Activated B cell treated with CpG ODN at 0.5 μM for 24 hours (primary cell): ENCODE measurements at places on chromosomes 11 and 22. TPM values are rescaled to one million over a fixed set of nuclear protein-coding genes. Genes with fewer than 3 reads are reported as not detected.

MMP7 gene
- not detected in 2 replicates for total RNA-seq

KLHDC7B gene
- 4.9 and 5.2 TPM in 2 replicates for total RNA-seq

FOLH1 gene
- not detected in 2 replicates for total RNA-seq

SLC17A6 gene
- not detected in 2 replicates for total RNA-seq

OR6M1 gene
- not detected in 2 replicates for total RNA-seq

BTBD18 gene
- not detected in 2 replicates for total RNA-seq

DKK3 gene
- total RNA-seq: 0.12 TPM in 1 of 2 replicates, not detected in the other

OR8A1 gene
- not detected in 2 replicates for total RNA-seq

PTS gene
- 22.7 and 30.4 TPM in 2 replicates for total RNA-seq

SLC25A45 gene
- total RNA-seq: 11.4 and 12.3 TPM in 2 replicates

DDI1 gene
- not detected in 2 replicates for total RNA-seq

VPREB1 gene
- not detected in 2 replicates for total RNA-seq

FAM180B gene
- total RNA-seq: 0.16 TPM in 1 of 2 replicates, not detected in the other

TPH1 gene
- 1.2 and 1.4 TPM in 2 replicates for total RNA-seq

TOLLIP gene
- 40.5 and 46.4 TPM in 2 replicates for total RNA-seq

FLRT1 gene
- total RNA-seq: not detected in 2 replicates

KCNQ1OT1 gene
- 0.88 and 1.2 TPM in 2 replicates for total RNA-seq

DNA sequence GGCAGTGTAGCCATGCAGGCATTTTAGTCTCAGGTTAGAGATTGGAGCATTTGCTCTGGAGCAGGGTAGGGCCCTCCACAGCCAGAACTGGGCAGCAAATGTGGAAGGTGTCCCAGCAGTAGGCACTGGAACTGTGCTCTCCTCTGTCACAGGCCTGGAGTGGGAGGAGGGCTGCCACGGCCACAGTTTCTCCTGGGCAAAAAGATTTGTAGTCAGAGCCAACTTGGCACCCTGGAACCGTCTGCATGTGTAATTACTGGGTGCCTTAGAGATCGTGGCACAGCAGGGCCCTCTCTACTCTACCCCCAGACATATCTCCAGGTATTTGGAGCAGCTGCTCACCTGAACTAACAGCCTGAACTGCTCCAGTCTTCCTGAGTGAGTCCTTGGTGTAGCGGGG is 93.7 kb downstream of the ZC3H12C start:
- H3K36me3 ChIP-seq: no peaks in the 10 kb centered on the region
- no peak overlapping the region for H3K27ac ChIP-seq
- no peaks in the 10 kb centered on the region for H3K4me1 ChIP-seq
- no peak for DNase-seq
- H3K4me3 ChIP-seq: no peak overlapping the region

DNA sequence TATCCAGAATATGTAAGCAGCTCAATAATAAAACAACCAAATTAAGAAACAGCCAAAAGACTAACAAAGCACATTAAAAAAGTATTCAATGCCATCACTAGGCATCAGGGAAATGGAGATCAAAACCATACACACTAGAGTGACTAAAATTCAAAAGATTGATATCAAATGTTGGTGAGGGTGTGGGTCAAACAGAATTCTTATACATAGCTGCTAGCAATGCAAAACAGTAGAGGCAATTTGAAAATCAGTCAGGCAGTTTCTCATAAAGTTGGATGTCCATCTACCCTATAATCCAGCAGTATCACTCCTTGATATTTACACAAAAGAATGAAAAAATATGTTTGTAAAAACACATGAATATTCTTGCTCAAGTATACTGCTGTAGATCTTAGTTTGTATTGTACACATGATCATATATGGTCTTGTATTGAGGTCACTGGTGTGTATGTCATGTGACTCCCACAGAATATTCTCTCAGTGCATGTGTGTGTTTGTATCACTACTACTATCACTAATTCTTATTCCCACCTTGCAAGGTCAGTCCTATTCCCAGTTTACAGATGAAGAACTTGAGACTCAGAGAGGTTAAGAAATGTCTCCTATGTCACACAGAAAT is 54.9 kb downstream of the SLC5A1 start:
- H3K27ac ChIP-seq: no peak overlapping the region
- DNase-seq: no peak

DNA sequence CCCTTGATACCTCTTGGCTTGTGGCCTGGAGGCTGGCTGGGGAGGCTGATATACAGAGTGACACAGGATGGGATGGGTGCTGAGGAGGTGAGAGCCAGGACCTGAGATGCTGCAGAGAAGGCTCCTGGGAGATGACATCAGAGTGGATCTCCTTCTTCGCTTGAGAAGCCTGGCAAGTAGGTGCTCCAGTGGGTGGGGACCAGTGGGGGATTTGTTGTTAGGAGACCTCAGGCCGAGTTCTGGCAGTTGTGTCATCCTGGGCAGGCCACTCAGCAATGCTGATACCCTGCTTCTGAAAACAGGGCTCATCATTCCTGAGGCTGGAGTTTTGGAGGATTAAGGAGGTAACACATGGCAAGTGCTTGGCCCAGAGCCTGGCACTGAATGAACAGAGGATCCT is 1.9 kb upstream of the NDUFV1 start:
- no peak overlapping the region for H3K27ac ChIP-seq
- H3K4me1 ChIP-seq: peaks cover 39% of the 10 kb centered on the region
- H3K36me3 ChIP-seq: peaks cover 16% of the 10 kb centered on the region
- H3K27me3 ChIP-seq: peaks cover 11% of the 10 kb centered on the region
- DNase-seq: no peak

- H3K4me3 ChIP-seq: no peak overlapping the region
- H3K27ac ChIP-seq: no peak overlapping the region
- no peak for DNase-seq
Observed at GRCh38 chr11:14070896-14071295, 108.4 kb downstream of the SPON1 start.

DNA sequence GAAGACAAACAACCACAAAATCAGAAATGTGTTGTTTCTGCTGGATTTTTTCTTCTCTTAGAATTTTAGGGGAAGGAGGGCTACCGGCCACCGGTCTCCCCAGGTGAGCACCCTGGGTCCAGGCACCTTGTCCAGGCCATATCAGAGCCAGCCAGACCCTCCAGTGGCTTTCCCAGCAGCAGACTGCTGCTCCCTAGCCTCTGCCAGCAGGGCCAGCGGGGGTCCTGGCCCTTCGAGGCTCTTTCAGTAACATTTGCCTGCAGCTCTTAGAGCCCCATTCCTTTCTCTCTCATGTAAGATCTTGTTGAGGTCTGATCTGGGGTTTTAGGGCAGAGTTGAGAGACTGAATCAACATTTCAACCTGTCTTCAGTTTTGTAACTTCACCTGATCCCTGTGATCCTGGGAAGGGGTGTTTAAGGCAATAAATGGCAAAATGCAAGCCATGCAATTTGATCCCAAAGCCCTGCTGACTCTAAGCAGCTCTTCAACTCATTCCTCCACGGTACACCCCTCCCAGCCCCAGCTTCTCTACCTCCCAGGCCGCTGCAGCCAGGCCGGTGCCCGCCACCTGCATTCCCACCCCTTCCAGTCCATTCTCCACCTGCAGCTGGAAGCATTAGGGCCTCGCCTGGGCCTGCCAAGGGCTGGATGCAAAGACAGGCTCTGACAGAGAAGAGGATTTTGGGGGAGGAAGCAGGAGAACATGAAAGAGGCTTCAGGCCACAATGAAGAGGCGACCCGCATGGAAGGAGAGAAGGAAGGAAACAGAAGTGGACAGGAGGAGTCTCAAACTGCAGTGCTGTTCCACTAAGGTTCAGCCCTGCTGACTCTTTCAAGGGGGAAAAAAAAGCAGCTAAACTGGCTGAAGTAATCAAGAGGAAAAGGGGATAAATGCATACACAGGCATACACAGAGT is 113.0 kb upstream of the FGF3 start:
- no peak for DNase-seq
- H3K27ac ChIP-seq: no peak overlapping the region
- no peaks in the 10 kb centered on the region for H3K4me1 ChIP-seq
- H3K27me3 ChIP-seq: peaks cover 14% of the 10 kb centered on the region
- no peak overlapping the region for H3K4me3 ChIP-seq

GRCh38 chr11:61028135-61028729 is 56.8 kb downstream of the CD6 start:
- no peaks in the 10 kb centered on the region for H3K27me3 ChIP-seq
- H3K36me3 ChIP-seq: peaks cover 7% of the 10 kb centered on the region
- no peak for DNase-seq
- H3K27ac ChIP-seq: peak overlapping the region; percentile 86

GRCh38 chr11:59053387-59053786 is 32.7 kb upstream of the GLYATL1B start:
- peaks cover 73% of the 10 kb centered on the region for H3K4me1 ChIP-seq
- peak; percentile 45 for DNase-seq
- H3K27ac ChIP-seq: peak overlapping the region; percentile 66
- H3K4me3 ChIP-seq: no peak overlapping the region

DNA sequence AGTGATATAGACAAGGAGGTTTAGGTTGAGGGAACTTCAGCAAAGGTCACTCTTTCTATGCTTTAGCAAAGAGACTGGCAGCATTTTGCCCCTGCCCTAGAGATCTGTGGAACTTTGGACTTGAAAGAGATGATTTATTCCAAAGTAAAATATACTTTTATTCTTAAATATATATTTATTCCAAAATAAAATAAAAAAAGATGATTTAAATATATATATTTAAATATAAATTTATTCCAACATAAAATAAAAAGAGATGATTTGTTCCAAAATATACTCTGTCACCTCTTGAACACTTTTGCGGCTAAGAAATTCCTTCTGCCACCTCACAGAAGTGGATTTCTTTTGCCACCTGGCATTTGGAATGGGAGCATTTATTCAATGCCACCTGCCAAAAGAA is 521.3 kb upstream of the CHORDC1 start:
- no peak overlapping the region for H3K4me3 ChIP-seq
- no peaks in the 10 kb centered on the region for H3K4me1 ChIP-seq

GRCh38 chr11:77084581-77085191 is 17.9 kb downstream of the CAPN5 start:
- H3K27me3 ChIP-seq: no peaks in the 10 kb centered on the region
- DNase-seq: no peak
- H3K36me3 ChIP-seq: no peaks in the 10 kb centered on the region
- H3K4me1 ChIP-seq: peaks cover 9% of the 10 kb centered on the region
- H3K4me3 ChIP-seq: no peak overlapping the region

DNA sequence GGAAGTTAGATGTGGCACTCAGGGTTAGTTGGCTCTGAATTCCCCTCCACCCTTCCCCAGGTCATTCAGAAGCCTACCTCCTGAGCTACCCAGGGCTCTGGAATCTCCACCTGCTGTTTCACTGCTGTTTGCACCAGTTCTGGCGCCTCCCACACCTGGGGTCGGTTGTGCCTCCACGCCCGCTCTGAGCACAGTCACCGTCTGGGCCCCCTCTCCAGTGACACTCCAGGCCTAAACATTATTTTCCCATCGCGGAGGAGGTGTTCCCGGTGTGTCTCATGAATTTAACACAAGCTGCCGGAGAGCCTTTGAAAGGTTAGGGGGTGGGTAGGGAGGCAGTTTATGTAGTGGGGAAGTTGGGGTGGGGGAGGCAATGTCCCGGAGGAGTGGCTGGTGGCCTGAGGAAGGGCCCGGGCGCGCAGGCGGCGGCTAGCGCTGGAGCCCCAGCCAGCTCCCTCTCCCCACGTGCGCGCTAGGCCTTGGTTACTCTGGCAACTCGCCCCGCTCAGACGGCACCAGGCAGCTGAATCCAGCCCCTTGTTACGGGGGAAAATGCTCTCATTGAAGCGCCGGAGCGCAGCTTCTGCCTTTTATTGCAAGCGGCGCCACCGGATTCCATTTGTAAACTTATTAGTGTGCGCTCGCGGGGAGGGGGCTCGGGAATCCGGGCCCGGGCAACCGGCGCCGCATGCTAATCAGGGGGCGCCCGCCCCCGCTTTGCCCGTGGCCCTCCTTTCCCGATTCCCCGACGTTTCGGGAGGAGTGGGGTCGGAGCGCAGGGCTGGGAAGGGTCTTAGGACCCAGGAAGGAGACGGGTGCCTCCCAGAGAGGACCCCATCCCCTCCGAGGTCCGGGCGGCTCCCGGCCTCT is 52.4 kb downstream of the GRIK4 start:
- peaks cover 36% of the 10 kb centered on the region for H3K27me3 ChIP-seq
- H3K36me3 ChIP-seq: no peaks in the 10 kb centered on the region
- no peak for DNase-seq
- H3K4me1 ChIP-seq: peaks cover 11% of the 10 kb centered on the region
- no peak overlapping the region for H3K4me3 ChIP-seq

DNA sequence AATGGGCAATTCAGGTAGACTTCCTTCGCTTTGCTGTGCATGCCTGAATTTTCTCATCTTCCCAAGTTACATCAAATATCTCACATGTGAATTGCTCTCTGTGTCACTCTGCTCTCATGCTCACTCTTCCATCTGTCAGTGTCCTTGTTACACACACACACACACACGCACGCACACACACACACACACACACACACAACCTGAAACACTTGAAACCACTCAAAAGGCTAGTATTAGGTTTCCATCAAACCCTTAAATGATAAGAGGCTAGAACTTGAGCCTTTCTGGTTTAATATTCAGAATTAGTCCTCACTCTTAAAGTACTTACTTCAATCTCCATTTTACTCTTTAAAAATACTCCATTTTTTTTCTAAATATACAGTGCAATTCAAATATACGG is 282.4 kb downstream of the C11orf87 start:
- H3K36me3 ChIP-seq: no peaks in the 10 kb centered on the region
- no peaks in the 10 kb centered on the region for H3K27me3 ChIP-seq
- H3K4me1 ChIP-seq: no peaks in the 10 kb centered on the region
- H3K27ac ChIP-seq: no peak overlapping the region
- no peak overlapping the region for H3K4me3 ChIP-seq
- DNase-seq: no peak

- no peak overlapping the region for H3K27ac ChIP-seq
- no peaks in the 10 kb centered on the region for H3K4me1 ChIP-seq
- peaks cover 36% of the 10 kb centered on the region for H3K27me3 ChIP-seq
- no peaks in the 10 kb centered on the region for H3K36me3 ChIP-seq
- H3K4me3 ChIP-seq: no peak overlapping the region
Observed at GRCh38 chr11:19099093-19099492, 17.9 kb upstream of the ZDHHC13 start.

DNA sequence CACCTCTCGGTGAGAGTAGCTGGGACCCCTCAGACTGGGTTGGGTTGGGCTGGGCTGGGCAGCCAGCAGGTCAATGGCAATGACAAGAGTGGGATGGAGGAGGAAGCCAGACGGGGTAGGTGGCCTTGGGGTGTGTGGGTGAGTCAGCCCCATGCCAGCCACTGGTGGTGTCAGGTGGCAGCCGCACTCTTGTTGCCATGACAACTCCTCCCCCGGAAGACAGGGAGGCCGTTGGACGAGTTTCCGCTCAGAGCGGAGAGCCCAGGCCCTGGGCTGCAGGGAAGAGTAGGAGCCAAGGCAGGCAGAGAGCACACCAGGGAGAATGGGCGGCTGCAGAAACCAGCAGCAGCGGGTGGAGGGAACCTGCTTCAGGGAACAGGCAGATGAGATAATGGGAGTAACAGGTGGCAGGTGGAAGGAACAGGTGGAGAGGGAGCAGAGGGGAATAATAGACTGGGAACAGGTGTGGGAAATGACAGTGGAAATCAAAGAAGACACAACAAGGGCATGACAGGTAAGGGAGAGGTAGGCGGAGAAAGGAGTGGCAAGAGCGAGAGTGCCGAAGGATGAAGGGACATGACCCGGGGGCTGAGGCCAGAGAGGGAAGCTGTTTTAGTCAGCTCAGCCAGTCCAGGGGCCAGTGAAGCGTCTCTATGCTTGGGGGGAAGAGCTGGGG is 8.7 kb downstream of the SPTBN2 start:
- no peak for DNase-seq
- no peaks in the 10 kb centered on the region for H3K36me3 ChIP-seq
- H3K4me1 ChIP-seq: no peaks in the 10 kb centered on the region
- no peak overlapping the region for H3K27ac ChIP-seq
- peaks cover 17% of the 10 kb centered on the region for H3K27me3 ChIP-seq
- no peak overlapping the region for H3K4me3 ChIP-seq

- no peak overlapping the region for H3K4me3 ChIP-seq
- H3K4me1 ChIP-seq: peaks cover 2% of the 10 kb centered on the region
- no peak overlapping the region for H3K27ac ChIP-seq
Observed at GRCh38 chr11:117217141-117218084, 14.5 kb downstream of the PCSK7 start.
